SK-N-DZ (cell line): ENCODE measurements at places on chromosomes 3 and 15.

GRCh38 chr15:81481346-81481745, 107.3 kb upstream of the TMC3 start:
- DNase-seq, result no peak

DNA sequence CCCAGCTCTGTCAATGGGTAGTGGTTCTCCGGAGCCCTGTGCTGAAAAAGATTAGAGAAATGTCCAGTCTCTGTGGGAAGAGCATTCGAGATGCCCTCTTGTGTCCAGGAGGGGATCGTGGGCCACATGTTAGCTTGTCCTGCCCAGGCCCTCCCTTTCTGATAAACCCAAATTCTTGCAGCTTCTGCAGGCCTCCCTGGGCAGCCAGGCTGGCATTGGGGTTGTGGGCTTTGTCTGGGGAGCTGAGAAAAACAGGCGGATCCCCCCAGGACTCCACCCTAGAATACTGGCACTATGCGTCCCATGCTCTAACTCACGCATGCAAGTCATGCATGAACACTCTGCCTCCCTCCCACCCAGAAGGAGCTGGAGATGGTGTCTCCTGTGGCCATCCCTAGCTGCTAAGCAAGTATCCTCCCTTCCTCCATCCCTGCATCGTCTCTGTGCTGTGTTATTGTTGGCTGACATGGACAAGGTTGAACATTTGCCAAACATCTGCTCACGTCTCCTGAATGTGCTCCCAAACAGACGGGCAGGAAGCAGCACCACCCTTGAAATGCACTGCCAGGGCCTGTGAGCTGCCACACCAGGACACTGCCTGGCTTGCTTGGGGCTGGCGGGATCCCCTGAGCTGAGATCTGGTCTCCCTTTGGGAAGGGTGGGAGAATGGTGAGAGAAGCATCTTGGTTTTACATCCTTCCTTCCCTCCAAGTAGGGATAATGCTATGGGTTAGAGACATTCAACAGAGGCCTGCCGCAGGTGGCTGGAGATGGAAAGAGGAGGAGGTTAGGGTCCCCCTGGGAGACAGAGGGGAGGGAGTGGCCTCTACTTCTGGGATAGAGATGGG, 26.5 kb downstream of the CFAP161 start:
- DNase-seq, result no peak

GRCh38 chr15:74773329-74773728, 8.6 kb upstream of the CSK start:
- no peak for DNase-seq

DNA sequence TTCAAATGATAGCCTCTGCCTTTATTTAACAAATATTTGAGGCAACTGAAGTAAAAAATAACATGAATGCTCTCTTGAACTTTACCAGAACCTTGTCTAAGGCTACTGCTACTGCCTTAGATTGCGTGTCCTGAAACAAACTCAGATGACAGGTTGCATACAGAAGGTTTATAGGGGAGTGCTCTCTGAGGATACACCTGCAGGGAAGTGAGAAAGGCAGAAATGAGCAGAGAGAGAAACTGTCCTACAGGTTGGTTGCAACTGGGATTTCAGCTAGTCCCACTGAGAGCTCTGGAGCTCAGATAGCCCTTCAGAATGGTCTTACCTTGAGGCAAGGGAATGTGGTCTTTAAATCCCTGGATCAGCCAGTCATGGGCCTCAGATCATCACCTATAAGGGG, 165.5 kb downstream of the IL5RA start:
- no peak for DNase-seq

GRCh38 chr15:32682569-32682968, 35.2 kb upstream of the GREM1 start:
- DNase-seq, result no peak

DNA sequence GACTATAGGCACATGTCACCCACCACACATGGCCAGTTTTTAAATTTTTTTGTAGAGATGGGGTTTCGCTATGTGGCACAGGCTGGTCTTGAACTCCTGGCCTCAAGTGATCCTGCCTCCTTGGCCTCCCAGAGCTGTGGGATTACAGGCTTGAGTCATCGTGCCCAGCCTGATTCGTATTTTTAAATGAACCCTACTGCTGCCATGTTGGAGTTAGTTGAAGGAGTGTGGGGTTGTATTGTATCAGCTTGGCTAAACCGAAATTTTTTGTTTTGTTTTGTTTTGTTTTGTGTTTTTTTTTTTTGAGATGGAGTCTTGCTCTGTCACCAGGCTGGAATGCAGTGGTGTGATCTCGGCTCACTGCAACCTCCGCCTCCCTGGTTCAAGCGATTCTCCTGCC, 11.8 kb upstream of the ZNF770 start:
- no peak for DNase-seq

GRCh38 chr3:100297784-100298183, 36.8 kb upstream of the NIT2 start:
- no peak for DNase-seq

DNA sequence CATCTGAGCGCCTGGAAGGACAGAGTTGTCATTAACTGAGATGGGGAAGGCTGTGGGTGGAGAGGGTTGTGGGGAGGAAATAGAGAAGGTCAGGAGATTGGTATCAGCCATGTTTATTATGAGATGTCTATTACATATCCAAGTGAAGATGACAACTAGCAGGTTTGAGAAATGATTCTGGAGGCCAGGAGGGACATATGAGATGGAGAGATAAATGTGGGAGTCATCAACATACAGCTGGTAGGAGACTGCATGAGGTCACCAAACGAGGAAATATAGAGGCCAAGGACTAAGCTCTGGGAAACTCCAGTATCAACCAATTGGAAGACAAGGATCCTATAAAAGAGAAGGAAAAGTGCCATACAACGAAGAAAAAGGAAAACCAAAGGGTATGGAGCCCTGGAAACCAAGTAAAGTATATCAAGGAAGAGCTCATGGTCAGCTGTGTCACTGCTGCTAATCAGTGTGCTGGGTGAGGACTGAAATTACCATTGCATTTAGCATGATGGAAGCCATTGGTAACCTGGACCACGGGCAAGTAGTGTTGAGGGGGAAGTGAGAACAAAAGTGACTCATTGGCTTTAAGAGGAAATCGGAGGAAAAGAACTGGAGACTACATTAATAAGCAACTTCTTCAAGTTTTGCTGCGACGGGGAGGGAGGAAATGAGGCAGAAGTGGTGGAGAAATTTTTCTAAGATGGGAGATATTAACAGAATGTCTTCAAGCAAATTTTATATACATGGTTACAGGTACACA, 14.0 kb upstream of the UACA start:
- peak; percentile 90 for DNase-seq

- no peak for DNase-seq
Measured at GRCh38 chr3:82294609-82295008, 533.2 kb upstream of the GBE1 start.

DNA sequence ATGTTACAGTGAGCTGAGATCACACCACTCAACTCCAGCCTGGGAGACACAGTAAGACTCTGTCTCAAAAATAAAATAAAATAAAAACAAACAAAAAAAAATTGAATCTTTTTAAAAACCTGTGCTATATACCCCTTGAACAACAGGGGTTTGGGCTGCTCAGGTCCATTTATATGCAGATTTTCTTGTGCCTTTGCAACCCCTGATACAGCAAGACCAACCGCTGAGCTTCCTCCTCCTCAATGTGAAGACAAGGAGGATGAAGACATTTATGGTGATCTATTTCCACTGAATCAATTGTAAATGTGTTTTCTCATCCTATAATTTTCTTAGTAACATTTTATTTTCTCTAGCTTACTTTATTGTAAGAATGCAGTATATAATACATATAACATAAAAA, 831.0 kb upstream of the ARPP21 start:
- no peak for DNase-seq

GRCh38 chr3:13857702-13858380, 22.0 kb downstream of the WNT7A start:
- DNase-seq, result no peak

GRCh38 chr3:151946606-151947005, 73.2 kb downstream of the SUCNR1 start:
- DNase-seq, result no peak

DNA sequence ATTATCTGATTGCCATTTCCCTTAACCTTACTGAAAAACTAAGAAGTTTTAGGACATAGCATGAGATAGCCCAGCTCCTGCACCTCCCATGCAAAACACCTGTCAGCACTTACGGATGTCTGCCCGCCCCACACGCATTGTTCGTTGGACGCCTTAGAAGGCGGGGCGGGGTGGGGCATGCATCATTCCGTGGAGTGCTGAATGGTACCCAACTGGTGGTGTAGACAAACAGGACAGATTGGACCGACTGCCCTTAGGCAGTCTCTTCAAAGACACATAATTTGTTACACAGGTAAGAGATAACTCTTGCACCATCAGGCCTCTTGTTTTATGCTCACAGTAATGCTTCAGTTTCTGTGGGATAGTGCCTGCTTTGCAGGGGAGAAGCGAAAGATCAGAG, 93.8 kb downstream of the SMAD6 start:
- DNase-seq, result no peak

DNA sequence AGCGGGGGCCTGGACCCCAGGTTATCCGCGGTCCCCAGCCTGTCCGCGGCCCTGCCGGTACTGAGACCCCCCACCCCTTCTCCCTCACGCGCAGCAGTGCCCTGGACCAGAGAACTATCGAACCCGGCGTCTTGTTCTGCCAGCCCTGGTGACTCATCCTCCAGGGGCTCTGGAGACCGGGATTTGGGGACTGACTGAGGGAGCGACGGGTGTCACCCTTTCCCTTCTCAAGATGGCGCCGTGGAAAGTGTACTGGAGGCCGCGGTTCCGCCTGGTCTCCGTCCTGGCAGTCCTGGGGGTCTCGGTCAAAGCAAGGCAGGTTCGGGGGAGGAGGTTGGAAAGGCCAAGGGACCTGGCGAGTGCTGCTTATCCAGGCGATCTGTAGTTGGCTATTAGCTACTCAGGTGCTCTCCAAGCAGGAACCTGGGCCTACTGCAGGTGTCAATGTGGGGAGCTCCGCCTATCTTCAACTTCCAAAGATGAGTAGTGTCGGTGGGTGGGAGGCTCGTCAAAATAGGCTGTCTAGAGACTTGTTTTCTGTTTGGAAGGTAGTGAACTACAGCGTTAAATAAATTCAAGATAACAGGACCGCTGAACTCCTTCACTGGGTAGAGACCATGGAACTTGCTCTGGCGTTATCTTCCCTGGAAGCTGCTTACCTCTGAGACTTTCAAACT, 790 bp downstream of the RAB5A start:
- peak; percentile 44 for DNase-seq

- DNase-seq, result no peak
Measured at GRCh38 chr3:72543246-72543645, 305.0 kb downstream of the SHQ1 start.

GRCh38 chr15:66757521-66757920, 55.5 kb downstream of the SMAD6 start:
- no peak for DNase-seq

GRCh38 chr15:70269991-70270751, 172.5 kb upstream of the TLE3 start:
- no peak for DNase-seq

DNA sequence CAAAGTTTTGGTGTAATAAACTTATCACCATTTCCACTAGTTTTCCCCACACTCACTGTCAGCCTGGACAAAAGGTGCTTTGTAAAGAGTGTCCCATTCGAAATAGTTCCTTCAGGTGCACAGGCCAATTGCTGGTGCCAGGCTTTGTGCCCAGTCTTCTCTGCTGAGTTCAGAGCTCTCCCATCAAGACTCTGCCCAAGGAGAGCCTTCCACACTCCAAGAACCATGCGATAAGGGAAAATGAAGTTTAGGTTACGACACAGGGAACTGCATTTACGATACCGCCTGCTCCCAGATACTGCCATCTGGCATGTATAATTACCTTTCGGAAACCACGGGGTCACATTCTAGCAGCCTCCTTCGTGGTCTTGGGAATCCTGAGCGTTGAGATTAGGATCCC, 379.6 kb downstream of the MECOM start:
- peak; percentile 37 for DNase-seq

GRCh38 chr3:126523745-126524428, at the start of gene CHST13:
TSS of gene CHST13 (plus strand) at chr3:126524155. CDS start at chr3:126524333, 178 bp downstream.
- DNase-seq, result peak; percentile 54

DNA sequence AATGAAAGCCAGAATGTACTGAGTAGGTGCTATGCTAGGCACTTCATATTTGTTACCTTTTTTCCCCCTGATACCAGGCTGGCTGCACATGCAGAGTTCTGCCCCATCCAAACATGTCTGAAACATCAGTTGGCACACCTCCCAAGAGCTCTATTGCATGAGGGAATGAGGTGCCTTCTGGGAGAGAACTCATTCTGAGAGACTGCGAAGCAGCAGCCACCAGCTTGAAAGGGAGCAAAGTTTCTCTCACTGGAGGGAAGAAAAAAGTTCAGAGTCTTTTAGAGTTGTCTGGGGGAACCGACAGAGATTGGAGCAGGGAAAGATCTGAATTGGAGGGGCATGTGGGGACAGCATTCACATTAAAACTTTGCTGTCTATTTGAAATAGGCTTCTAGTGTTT, 84.1 kb downstream of the AGBL1 start:
- no peak for DNase-seq

GRCh38 chr3:153463895-153464294, 301.9 kb downstream of the RAP2B start:
- no peak for DNase-seq

- no peak for DNase-seq
Measured at GRCh38 chr3:156781310-156782230, 44.6 kb upstream of the LEKR1 start.

- no peak for DNase-seq
Measured at GRCh38 chr3:152626226-152626625, 208.7 kb upstream of the P2RY1 start.

GRCh38 chr15:81484086-81484955, 110.3 kb upstream of the TMC3 start:
- no peak for DNase-seq

GRCh38 chr15:32786906-32787305, 69.1 kb downstream of the GREM1 start:
- DNase-seq, result no peak

- no peak for DNase-seq
Measured at GRCh38 chr3:8775602-8776001, 6.2 kb upstream of the OXTR start.

DNA sequence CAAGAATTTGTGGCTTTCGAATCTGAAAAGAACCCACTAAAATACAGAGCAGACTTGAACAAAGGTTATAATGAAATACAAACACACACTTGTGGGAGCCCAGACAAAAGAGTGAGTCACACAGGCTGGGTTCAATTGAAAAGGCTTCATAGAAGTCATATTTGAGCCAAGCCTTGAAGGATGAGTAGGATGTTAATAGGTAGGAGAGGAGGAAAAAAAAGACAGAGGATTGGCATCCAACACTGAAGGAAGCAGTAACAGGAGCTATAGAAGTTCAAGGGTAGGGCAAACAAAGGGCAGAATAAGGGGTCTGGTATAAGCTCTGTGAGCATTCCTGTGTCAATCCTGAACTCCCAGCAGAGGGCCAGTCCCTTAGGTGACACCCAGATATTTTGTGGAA, 325.4 kb downstream of the FOXP1 start:
- DNase-seq, result no peak

GRCh38 chr3:23646184-23646920, 159.4 kb upstream of the UBE2E1 start:
- no peak for DNase-seq

GRCh38 chr3:44136421-44136820, 105.3 kb upstream of the TOPAZ1 start:
- no peak for DNase-seq
